Psoas muscle (tissue), 8 donors: ENCODE measurements at places on chromosomes 7 and 10. TPM values are rescaled to one million over a fixed set of nuclear protein-coding genes. Genes with fewer than 3 reads are reported as not detected.

AOAH gene
- 0.38 TPM for polyA plus RNA-seq

PPP1R3C gene
- 111 TPM for polyA plus RNA-seq

ARMH3 gene
- polyA plus RNA-seq, result 26.0 TPM

ZNF425 gene
- polyA plus RNA-seq, result 2.5 TPM

UBTD1 gene
- polyA plus RNA-seq, result 43.6 TPM

DNAJC12 gene
- polyA plus RNA-seq, result 2.1 TPM

DLD gene
- polyA plus RNA-seq, result 183 TPM

- DNase-seq, result no peak
Observed at GRCh38 chr10:43293677-43294057, 26.8 kb upstream of the RASGEF1A start.

- DNase-seq, result peak; percentile 21
Observed at GRCh38 chr7:23205909-23206767, 24.3 kb downstream of the NUP42 start.

DNA sequence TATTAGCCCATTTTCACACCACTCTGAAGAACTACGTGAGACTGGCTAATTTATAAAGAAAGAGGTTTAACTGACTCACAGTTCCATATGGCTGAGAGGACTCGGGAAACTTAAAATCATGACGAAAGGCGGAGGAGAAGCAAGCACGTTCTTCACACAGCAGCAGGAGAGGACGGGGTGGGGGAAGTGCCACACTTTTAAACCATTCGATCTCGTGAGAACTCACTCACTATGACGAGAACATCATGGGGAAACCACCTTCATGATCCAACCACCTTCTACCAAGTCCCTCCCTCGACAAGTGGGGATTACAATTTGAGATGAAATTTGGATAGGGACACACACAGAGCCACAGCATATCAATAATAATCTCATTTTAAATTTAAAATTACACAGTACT is 80.2 kb downstream of the VWDE start:
- DNase-seq, result no peak

DNA sequence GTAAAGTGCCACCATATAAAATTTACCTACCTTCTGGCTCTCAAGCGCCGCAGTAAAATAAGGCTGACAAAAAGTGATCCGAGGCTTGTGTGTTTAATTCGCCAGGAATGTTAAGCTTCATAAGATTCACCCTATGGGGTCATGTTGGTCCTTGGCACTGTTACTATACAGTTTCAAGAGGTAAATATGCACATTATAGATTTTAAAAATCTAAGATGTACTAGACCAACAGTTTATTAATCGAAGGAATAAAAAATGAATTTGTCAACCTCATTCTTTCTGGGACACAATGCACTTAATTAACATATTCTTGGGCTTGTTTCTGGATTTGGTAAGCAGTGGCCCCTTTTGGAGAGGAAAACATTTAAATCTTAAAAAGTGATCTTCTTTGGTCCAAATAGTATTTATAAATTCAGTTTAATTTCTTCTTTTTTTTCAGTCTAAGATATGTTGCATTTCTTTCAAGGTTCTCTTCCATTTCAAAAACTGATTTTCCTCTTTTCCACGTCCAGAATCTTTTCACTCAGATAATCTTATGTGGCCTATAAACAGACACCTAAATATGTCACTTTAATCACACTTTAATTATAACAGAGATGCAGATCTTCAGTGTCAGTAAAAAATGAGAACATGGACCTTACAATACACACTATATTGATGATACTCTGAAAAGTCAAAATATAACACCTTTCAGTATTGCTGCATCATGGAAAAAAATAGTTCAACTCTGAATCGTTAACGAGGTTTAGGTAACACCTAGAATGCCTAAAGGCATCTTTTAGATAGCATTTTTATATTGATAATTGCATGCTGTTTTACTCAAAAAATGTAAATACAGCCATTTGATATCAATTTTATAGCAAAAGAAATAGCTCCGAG is 3.8 kb upstream of the SKIDA1 start:
- DNase-seq, result no peak

GRCh38 chr7:79563821-79564522 is 110.5 kb upstream of the MAGI2 start:
- DNase-seq, result no peak

- no peak for DNase-seq
Observed at GRCh38 chr7:96313940-96314339, 8.0 kb downstream of the SLC25A13 start.

- DNase-seq, result no peak
Observed at GRCh38 chr10:112221545-112221944, 38.0 kb upstream of the GPAM start.

DNA sequence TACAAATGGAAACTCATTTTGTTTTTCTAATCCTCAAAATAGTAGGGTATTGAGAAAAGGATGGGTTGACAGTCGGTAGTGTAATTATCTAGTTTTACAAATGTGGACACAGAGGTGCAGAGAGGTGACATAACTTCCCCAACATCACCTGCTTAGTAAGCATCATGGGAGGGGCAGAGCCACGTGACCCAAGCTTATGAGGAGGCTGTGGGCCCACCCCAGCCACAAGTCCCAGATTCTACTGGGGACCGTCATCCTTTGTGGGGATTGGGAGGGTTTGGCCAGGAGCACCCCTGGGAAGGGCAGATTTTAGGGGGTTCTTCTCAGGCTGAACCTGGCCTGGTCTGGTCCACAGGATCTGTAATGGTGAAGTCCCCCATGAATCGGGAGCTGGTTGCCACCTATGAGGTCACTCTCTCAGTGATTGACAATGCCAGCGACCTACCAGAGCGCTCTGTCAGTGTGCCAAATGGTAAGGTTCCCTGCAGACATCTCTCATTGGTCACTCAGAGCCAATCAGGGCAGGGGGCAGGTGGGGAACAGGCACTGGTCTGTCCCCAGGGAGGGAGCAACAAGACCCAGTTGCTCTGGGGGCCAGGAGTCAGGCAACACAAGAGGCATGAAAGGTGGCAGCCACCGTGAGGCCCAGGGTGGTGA is 23.6 kb upstream of the VSIR start:
- DNase-seq, result no peak

DNA sequence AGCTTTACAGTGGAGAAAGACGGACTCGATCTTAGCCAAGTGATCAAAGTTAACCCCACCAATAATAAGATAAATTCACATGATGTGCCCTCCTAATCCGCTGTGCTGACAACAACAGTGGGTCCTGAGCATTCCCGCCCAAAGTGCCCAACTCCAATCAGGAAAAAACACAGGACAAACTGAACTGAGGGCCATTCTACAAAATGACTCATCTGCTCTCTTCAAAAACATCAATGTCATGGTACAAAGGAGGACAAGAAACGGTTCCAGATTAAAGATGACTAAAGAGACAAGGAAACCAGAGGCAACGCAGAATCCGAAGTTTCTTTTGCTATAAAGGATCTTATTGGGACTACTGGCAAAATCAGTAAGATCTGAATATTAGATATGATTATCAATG is 79.4 kb downstream of the CTBP2 start:
- no peak for DNase-seq

DNA sequence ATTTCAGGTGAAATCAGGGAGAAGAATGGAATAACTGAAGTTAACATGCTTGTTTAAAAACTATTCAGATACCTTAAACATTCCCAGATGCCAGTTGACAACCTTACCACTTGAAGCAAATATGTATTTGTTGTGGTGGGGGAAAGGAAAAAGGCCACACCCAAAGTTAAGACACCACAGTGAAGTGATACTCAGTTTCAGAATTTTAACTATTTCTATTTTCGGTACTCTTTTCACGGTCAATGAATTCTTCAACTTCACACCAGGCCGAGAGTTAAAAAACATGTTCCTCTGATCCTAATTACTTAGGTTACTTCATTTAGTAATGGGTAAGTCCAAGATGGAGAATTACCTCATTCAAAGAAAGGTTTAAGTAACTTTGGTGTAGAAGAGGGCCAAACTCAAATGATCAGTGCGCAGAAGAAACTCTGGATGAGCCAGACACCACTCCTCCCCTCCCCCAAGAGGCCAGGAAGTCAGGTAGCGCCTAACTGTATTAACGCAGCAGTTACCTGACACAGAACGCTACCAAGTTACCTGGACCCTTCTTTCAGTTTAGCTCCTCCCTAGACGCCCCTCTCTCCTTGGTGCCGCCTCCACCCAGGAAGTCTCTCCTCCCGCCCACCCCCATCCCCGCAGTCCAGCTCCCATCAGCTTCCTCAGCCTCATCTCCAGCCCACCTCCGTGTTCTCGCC is 700 bp downstream of the MTPN start:
- DNase-seq, result no peak

DNA sequence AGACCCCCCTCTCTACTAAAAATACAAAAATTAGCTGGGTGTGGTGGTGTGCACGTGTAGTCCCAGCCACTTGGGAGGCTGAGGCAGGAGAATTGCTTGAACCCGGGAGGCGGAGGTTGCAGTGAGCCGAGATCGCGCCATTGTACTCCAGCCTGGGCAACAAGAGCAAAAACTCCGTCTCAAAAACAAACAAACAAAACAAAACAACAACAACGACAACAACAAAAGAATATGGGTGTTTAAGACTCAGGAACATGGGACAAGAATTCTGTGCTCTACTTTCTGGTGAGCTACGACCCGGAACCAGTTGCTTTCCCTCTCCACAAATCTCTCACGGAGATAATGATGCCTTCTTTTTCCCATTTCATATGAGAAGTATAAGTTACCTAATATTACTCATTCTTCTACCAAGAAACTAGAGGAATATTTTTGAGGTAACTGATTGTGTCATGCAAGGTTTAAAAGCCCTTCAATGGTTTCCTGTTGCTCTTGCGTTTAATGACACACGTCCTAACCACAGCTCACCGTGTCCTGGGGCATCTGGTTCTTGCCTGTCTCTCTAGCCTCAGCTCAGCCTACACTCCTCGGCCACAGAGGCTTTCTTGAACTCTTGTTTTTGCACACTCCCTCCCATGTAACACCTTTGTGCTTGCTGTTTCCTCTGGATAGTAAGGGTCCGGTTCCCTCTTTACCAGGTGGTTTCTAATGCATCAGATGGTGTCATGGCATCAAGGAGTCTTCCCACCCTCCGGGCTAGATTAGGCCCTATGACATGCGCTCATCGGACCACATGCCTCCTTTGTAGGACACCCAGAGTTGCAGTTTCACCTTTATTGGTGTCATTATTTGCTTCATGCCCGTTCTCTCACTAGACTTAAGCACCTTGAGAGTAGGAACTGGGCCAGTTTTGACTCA is 67.5 kb downstream of the PFKFB3 start:
- DNase-seq, result no peak

DNA sequence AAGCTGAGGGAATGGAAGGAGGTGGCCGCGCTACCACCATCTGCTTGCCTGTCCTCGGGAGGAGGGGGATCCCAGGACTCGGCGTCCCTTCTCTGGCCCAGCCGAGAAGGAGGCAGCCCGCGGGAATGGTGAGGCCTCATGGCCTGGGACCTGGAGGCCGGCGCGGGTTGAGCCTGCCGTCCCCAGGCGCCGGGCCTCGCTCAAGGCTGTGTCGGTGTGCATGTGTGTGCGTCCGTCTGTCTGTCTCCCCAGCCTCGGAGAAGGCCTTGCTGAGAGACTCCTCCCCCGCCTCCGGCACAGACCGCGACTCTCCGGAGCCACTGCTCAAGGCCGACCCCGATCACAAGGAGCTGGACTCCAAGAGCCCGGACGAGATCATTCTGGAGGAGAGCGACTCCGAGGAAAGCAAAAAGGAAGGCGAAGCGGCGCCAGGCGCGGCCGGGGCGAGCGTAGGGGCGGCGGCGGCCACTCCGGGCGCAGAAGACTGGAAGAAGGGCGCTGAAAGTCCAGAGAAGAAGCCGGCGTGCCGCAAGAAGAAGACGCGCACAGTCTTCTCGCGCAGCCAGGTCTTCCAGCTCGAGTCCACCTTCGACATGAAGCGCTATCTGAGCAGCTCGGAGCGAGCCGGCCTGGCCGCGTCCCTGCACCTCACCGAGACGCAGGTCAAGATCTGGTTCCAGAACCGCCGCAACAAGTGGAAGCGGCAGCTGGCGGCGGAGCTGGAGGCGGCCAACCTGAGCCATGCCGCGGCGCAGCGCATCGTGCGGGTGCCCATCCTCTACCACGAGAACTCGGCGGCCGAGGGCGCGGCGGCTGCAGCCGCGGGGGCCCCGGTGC is 1.3 kb downstream of the HMX3 start:
- DNase-seq, result no peak

DNA sequence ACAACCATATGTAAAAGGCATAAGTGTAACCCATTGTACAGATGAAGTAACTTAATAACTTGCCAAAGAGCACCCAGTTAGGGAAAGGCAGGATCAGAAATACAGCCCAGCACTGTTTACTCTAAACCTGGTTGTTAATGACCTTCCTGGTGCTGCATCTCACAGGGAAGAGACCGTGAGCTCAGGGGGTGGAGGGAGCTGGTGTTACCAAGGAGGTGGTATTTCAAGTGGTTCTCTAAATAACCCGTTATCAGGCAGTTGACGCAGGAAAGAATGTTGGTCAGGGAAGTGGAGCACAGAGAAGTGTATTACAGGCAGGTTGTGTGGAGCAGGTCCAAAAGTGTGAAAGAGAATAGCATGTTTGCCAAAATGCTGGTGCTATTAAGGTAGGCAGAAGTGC is 4.4 kb upstream of the ST7 start:
- DNase-seq, result no peak

DNA sequence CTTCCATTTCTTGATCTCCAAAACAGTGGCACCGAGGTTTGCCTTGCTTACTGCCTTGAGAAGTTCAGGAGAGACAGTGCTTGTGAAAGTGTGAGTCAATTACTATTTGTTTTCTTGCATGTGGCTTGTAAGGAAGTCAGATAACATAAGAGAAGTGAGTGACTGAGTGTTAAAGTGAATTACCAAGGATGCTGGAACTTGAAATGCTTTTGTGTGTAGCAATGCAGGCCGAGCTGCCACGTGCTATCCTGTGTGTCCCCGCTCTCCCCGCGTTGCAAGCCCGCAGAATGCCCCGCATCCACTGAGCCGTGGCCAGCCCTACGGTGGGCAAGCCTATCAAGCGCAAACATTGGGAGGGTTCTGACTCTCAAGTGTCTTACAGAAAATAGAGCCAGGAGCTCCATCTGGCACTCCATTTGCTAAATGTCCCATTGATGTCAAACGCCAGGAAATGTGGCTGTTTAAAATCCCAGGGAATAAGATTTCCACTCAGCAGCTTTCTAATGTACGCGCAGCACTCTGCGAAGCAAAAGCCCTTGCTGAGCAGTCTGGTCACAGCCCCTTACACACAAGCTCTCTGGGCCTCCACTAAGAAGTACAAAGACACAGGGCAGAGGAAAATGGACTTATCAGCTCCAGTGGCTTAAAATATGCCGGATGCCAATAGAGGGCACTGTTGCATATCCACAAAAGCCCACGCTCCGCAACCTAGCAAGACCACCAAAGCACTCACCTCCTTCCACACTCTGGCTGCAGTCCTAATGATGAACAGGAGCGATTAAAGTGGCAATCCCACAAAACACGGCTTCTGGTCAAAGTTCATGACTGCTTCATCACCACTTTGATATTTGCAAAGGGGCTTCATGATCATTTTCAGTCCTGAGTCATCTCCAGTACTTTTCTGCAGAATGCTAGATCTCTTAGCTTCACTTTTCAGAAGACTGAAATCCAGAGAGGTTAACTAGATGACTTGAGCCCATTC is 158.0 kb upstream of the ITGB1 start:
- no peak for DNase-seq
